ENCODE measurements at places on chromosomes 1 and 21. TPM values are rescaled to one million over a fixed set of nuclear protein-coding genes. Genes with fewer than 3 reads are reported as not detected.

The DYNLT4 gene
- total RNA-seq: 0.49 TPM

The CCT8 gene
- total RNA-seq: 239 TPM

The DTL gene
- total RNA-seq: 54.4 TPM

The OR6Y1 gene
- not detected for total RNA-seq

The LCE2B gene
- total RNA-seq: not detected

The AMY1C gene
- total RNA-seq: not detected

The S100A8 gene
- total RNA-seq: not detected

The F5 gene
- total RNA-seq: 17.5 TPM

The CNR2 gene
- total RNA-seq: 0.05 TPM

The KRTAP11-1 gene
- total RNA-seq: not detected

The MIXL1 gene
- not detected for total RNA-seq

The RRP1 gene
- 36.9 TPM for total RNA-seq

Data from T-helper 1 cell treated with Interleukin-12 subunit alpha and Interleukin-12 subunit beta and Interleukin-4 antibody, amounts not matched to agents 30 ng/mL and 1 ng/mL, for 36 hours (primary cell).